ENCODE measurements at places on chromosomes 1 and 21.

DNA sequence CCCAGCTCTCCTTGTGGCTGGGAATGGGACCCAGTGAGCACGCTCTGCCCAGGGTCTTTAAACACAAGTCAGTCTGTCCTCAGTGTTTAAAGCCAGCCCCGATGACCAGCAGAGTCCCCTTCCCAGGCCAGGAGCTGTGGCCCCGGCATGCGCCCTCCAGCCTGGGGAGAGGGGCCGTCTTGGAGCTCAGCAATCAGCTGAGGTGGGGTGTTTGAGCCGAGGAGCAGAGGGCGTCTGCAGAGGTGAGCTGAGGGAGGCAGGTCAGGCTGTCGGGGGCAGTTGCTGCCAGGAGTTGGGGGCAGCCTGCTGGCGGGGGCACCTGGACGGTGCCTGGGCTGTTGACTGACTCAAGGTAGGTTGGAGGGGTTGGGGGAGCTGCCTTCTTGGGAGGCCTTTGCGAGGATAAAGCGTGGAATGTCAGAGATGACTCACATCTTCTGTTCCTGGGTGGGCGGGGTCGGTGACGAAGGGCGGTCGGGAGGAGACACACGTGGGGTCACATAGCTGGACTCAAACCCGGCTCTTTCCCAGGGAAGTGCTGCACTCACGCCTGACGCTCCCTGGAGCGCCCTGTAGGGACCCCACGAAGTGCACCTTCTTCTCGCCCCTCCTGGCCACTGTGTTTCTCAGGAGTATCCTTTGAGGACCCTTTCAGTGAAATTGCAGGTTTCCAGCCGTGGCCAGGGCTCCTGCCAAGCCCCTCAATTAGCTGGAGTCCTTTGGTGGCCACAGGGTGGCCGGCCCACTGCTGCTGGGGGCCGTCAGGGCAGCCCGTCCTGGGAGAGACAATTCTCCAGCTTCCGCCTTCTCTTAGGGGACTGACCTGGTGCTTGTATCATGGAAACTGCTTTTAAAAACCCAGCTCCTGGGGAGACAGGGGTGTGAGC lies 86.2 kb downstream of the SIK1 start:
- DNase-seq: peak; percentile 75

DNA sequence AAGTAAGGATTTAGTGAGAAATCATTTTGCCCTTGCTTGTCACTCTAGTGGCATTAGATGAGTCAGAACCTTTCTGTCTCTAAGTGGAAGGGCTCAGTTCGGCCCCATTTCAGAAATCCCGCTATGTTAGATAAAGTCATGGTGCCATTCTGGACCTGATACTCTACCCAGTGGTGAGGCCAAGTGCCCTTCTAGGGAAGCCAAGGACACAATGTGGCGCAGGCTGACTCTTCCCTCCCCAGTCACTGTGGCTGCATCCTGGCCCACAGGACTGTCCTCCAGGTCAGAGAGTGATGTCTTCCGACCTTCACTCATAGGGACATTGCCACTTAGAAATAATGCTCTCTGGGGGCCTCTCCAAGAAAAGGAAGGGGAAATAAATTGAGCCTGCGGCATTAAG lies 48.3 kb upstream of the MTR start:
- no peak for DNase-seq

DNA sequence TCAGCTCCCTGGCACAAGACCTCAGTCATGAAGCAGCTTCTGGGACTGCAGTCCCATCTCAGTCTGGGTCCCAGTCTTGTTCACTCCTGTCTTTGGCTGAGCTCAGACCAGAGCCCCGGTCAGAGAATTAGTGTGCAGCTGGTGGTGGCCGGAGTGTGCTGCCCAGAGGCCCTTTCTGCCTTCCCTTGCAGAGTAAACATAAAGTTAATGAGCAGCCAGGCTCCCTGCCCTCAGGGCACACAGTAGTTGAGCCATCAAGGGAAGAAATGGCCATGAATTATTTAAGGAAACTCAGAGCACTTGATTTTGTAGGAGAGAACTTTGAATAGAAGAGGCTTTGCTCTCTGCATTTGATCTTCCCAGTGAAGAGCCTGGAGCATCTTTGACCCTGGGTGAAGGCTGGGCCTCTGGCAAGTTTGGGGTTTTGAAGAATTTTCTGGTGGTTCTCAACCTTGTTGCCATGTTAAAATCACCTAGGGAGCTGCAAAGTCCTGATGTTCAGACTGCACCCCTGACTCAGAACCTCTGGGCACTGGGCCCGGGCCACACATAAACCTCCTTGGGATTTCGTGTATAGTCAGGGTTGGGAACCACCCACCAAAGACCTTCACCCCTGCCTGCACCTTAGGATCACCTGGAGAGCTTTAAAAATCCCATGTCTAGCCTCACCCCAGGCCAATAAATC lies 26.4 kb upstream of the SELENON start:
- peak; percentile 58 for DNase-seq

- no peak for DNase-seq
Measured at GRCh38 chr1:154951901-154952657, 3.8 kb downstream of the PBXIP1 start.

DNA sequence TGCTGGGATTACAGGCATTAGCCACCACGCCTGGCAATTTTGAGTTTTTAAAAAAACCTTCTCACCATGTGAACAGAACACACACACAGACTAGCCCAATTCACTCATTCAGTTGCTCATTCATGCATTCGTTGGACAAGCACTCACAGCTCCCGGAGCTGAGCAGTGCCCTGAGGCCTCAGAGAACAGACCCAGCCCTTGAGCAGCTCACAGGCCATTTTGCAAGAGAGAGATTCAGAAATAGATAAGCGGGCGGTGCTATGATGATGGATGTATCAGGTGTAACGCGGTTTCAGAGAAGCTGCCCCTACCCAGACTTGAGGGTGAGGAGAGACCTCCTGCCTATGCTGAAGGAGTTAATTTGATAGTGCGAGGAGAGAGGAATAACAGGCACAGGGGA lies 18.6 kb downstream of the PTAFR start:
- DNase-seq: no peak

DNA sequence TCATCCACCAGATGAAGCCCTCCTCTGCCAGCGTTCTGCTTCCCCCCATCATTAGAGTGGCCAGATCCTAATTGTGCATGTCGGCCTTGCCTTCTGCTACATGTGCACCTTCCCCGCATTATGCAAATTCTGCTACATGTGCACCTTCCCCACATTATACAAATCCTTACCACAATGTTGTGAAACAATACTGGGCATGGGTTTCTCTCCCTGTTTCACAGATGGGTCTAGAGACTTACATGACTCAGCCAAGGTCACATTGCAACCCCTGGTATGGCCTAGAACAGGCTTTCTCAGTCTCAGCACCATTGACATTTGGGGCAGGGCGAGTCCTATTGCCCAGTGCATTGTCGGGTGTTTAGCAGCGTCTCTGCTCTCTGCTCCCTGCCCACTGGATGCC lies 1.0 kb upstream of the CELA2A start:
- DNase-seq: no peak

DNA sequence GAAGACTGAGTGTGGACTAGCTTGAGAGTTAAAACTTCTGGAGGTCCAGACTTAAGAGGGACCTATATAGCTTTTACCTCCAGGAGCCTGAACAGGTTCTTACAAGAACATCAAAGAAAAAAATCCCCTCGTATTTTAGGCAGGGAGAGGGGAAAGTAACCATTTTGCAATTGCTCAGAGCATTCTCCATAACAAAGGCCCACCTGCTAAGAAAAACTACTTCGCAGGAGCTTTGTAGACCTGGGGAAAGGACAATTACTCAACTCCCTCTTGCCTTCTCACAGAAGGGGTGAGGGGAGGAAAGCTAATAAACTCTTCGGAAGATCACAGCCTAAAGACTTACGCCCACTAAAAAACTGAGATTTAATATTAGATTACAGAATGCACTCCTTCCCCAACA lies 86.3 kb downstream of the RERE start:
- no peak for DNase-seq

DNA sequence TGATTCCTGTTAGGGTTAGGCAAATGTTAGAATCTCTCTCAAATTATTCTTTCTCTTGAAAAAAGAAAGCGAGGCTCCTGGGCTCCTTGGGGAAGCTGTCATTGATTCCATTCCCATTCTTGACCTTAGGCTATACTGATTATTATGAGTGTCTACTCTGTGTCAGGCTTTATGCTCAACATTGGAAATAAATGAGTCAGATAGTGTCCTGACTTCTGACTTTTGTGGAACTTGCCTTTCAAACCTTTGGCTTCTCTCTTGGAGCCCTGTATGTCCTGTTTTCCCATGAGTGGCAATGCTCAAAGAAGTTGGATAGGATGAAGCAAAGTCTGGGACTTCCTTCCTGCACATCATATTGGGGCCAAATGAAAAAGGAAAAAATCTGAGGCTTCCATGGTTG lies 11.6 kb downstream of the AGO1 start:
- DNase-seq: no peak

DNA sequence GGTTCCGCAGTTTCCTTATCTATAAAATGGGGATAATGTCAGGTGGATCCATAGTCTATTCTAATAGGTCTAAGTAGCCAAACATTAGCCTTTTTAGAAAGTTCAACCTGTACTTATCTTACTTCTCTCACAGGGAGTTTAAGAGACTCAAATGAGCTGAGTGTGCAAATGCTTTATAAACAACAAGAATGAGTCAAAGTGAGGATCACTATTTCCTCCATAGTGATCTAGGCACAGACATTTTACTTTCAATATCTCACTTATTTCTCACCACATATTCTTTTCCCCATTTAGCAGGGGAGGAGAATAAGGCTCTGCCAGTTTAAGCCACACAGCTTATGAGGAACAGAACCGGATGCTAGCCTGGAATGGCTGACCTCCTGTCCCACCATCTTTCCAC lies 92.1 kb upstream of the LMO4 start:
- no peak for DNase-seq

- no peak for DNase-seq
Measured at GRCh38 chr21:45361033-45361997, 43.6 kb upstream of the COL18A1 start.

GRCh38 chr1:117061986-117062415 lies 1.9 kb downstream of the TTF2 start:
- peak; percentile 69 for DNase-seq

DNA sequence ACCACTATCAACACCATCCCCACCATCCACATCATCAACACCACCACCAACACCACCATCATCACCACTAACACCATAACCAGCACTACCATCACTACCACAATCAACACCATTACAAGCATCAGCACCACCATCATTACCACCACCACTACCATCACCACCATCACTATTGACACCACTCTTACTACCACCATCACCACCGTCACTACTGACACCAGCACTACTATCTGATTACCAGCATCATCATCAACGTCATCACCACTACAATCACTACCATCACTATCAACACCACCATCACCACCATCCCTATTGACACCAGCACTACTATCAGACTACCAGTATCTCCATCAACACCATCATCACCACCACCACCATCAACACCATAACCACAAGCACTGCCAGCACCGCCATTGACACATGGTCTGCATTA lies 106.1 kb upstream of the RUNX3 start:
- no peak for DNase-seq

DNA sequence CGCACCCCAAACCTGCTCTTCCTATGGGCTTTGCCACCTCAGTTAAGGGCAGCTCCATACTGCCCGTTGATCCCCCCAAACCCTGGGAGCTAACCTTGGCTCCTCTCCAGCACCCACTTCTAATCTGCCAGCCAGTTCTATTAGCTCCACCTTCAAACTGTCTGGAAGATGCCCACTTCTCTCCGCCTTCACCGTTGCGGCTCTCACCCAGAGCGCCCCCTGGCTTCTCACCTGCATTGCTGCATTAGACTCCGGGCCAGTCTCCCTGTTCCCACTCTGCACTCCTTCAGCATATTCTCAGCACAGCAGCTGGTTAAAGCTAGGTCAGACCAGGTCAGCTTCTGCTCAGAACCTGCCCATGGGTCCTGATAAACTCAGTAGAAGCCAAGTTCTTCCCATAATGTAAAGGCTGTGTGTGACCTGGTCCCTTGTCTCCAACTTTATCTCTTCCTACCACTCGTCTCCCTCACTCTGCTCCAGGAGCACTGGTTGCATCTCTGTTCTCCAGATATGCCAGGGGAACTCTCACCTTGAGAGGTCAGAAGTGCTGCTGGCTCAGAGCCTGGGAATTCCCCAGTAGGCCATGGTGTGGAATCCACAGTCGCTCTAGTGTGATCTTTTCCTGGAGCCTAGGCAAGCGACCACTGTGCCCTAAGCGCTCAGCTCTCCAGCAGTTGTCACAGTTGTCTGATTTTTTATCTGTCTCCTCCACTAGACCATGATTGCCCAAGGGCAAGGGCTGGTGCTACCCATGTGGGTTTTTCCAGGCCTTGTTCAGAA lies 150.3 kb downstream of the HMGB4 start:
- no peak for DNase-seq

GRCh38 chr21:26167593-26167992 lies 3.0 kb downstream of the APP start:
- no peak for DNase-seq

DNA sequence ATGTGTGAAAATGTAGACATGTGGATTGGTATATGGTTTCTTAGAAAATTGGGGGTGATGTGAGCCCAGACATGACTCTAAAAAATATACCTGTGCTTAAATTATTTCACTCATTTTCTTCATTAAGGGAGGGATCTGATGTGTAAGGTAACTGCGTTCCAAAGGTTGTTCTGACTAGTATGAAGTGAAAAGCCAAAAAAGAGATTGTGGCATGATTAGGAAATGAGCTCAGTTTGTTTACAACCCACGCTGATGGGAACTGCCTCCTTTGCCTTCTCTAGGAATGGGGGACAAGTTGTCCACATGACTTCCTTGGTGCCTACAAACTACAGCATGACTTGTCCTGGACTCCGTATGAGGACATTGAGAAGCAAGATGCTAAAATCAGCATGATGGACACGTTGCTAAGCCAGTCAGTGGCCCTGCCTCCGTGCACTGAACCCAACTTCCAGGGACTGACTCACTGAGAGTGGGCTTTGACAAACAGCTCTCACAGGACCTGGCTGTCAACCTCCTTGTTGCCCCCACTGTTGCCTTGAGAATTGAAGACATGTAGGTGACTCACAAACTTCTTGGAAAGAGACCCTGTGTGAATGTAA lies 8.0 kb downstream of the C1orf50 start:
- no peak for DNase-seq

GRCh38 chr1:19191811-19192210 lies 18.3 kb downstream of the UBR4 start:
- no peak for DNase-seq

DNA sequence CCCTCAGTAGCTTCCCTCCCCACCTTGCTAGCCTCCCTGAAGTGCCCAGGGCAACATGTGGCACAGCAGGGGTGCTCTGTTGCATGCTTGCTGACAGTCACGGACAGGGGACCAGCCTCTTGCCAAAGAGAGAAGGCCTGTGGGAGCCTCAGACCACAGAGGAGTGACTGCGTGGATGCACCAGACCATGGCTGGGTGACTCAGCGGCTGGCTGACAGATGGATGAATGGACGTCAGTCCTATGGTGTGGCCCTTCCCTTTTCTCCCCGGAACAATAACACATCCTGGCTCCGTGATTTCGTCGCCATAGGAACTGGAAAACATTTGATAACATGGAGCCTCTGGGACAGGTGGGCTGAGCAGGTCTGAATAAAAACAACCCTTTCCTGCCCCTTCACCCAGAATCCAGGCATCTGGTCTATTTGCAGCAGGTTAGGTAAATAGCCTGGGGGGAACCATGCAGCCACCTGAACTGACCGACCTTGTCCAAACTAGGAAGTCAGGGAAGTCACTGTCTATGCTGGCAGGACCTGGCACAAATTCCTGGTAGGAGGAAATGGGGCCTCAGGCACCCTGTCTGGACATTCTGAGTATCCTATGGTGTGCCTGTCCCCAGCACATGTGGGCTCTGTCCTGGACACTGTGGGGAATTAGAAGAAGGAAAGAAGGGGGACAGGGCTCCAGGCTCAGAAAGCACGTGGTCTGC lies 53.3 kb downstream of the NENF start:
- peak; percentile 100 for DNase-seq

- DNase-seq: no peak
Measured at GRCh38 chr1:186476264-186477040, 15.5 kb upstream of the PDC start.

GRCh38 chr1:27341525-27342252 lies at the start of gene SYTL1:
SYTL1 (plus strand) TSS chr1:27342022; CDS start chr1:27345335, 3,313 bp downstream.
- peak; percentile 57 for DNase-seq

Data from RCC 7860 (cell line).